ENCODE measurements at places on chromosomes 12 and 14.

DNA sequence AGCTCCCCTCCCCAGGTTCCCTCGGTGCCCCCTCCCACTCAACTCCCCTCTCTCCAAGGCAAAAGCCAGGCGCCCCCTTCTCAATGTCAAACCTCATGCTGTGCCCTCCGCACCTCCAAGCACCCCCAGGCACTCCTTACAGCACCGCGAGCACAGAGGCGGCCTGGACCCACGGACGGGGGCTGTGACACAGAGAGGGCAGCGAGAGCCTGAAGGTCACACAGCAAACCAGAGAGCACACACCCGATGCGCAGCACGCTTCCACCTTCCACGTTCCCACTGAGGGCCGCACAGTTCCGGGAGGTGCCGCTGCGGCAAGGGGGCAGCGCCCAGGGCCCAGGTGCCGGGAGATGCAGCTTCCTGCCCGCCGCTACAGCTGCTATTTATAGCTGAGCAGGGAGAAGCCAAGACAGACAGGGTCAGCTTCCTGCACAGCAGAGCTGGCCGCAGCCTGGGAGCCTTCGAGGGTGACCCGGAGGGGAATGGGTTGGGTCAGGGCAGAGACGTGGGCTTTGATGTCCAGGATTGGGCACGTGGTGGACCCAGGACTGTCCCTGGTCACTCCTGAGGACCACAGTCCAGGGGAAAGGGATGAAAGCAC lies 12.9 kb downstream of the NCOR2 start:
- DNase-seq, result no peak

DNA sequence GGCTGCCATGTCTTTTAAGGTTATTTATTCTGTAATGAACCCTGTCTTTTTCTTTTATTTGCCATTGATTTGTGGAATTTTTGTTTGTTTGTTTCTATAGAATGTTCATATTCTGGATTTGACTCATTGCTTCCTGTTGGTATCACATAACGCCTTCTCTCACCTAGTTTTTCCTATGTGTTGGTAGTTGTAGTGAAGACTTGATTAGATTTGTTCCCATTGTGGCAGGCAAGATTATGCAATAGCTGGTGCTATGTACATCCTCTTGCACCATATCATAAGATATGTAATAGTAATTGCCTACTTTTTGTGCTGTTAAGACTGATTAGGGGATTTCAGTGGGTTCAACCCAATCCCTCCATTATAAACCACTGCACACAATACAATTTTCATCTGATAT lies 3.9 kb upstream of the KRT6B start:
- no peak for DNase-seq

DNA sequence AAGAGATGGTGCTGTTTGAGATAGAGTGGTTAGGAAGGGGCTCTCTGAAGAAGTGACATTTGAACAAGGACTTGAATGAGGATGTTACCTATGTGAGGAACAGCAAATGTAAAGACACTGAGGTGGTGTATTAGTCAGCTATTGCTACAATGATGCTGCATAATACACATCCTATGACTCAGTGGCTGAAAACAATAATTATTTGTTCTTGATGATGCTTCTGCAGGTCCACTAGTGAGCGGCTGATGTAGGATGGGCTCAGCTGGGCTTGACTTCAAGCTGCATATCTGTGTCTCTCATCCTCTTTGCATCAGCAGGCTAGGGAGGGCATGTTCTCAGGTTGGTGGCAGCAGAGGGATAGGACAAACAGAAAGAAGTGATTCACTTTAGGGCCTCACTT lies 21.4 kb upstream of the CLMN start:
- no peak for DNase-seq

DNA sequence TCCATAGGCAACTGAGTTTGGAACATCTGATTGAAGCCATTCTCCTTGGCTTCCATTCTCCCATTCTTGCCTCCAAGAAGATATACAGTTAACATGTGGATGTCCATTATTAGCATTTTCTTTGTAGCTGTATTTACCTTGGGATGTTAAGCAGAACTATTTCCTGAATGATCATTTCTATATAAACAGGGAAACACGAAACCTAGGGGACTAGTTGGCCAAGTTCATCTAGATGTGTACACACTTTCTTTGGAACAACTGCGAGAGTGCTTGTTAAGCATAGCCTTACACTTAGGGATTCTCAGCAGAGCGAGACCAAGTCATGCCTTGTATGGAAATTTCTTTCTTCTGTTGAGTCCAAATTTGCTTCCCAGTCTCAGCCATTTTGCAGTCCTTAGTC lies 42.1 kb downstream of the DRAM1 start:
- DNase-seq, result no peak

DNA sequence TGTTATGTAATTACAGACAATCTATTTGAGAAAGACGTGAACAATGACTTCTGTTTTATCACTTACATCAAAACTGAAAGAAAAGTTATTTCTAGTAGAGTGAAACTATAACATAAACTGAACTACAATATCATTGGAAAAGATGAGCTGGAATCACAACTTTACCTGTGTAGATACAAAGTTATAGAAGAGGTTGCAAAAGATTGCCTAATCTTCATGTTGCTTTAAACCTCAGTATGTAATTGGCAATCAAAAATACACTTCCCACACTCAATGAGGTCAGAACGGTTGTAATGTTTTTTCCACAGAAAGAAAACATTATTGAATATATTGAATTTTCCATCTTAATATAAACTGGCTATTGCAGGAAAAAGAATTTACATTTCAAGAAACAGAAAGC lies 37.7 kb upstream of the GXYLT1 start:
- no peak for DNase-seq

- DNase-seq, result no peak
Measured at GRCh38 chr12:124518051-124518932, 49.1 kb downstream of the NCOR2 start.

DNA sequence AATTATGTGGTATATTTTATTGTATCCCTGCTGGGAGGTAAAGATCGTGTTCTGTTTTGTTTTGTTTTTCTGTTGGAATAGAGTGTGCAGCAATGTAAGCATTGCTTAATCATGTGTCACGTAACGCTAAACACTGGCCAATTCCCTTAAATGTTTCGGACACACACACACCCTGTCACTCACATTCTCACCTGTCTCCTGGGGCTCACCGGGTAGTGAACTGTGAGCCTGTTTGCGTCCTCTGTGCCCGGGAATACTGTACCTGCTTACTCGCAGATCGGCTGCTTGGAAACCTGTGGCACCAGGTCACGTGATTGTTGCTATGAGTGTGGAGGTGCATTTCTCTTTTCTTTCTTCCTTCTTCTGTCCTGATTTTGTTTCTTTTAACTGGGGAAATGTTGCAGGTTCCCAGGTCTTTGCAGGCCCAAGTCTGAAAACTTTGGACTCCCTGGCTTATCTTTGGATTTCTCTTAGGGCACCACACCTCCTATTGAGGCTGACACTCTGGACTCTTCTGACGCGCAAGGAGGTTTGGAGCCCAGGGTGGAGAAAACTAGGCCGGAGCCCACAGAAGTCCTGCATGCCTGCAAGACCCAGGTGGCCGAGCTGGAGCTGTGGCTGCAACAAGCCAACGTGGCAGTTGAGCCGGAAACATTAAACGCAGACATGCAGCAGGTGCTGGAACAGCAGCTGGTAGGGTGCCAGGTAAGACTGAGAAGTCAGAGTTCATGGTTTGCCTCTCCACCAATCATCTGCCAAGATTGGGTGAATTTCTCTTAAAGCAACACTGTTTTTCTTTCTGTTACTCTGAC lies 181.1 kb downstream of the ESR2 start:
- DNase-seq, result no peak

Data from stimulated activated CD4-positive, alpha-beta T cell treated with anti-CD3 and anti-CD28 coated beads, Interleukin-1b, Interleukin-23, amount 100 ng/mL, for 48 hours (primary cell).